ENCODE measurements at places on chromosomes 1 and 21.

- no peak for DNase-seq
These were observed 5.9 kb upstream of the BCAR3 start for GRCh38 chr1:93687542-93687941.

DNA sequence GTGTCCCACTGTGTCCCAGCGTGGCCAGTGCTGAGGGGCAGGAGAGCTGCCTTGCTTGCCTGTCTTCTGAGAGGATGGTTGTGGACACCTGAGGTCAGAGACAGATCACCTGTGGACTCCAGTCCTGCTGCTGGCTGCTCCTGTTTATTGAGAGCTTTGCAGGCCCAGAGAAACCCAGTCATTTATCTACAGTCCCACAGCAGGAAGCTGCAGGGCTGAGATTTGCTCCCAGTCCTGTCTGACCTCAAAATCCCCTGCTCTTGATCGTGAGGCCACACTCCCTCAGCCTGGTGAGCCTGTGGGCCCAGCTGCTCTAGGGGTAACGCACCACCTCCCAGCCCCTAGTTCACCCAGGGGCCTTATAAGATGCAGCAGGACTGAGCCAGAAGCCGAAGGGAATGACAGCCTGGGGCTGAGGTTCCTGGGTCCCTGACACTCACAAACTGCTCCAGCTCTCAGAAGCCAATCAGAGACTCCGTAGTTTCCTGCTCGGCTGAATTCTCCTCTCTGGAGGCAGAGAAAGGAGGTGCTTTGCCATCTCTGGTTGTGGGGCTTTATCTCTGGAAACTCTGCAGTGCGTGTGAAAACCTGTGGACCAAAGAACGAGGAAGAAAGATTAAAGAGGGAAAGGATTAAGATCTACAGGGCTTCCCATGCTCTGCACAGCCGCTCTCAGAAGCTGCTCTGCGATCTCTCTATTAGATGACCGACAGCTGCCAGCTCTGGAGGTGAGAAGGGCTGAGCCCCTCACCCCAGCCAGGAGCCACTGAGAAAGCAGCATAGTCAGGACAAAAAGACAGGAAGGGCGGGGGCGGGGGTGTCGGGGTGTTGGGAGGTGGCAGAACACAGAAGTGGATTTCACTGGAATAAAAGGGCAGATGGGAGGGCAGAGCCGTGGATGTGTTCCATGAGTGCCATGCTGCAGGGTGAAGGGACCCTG is 39.1 kb downstream of the UBIAD1 start:
- no peak for DNase-seq

- no peak for DNase-seq
These were observed 11.3 kb upstream of the EPHA8 start for GRCh38 chr1:22552021-22552420.

DNA sequence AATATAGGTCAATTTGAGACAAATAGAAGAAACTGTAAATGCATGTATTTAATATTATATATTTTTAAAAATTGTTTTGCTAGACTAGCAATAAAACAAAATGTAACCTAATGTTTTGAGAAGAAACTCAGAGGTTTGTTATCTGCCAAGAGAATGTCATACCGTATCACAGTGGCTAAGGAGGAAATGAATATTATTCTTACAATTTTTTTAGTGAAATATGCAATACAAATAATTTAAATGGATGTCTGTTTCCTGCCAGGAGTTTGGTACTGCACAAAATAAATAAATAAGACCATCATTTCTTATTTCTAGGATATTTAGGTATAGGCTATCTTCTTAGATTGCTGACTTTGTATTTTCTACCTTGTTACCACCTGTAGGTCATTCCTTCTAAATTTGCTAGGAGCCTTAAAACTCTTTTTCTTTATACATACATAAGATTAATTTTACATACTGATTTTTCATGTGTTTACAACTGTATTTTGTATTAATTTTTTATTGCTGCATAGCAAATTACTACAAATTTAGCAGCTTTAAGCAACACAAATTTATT is 113.6 kb downstream of the NEK7 start:
- DNase-seq = no peak

- DNase-seq = no peak
These were observed 43.3 kb upstream of the TSHB start for GRCh38 chr1:114986286-114986685.

DNA sequence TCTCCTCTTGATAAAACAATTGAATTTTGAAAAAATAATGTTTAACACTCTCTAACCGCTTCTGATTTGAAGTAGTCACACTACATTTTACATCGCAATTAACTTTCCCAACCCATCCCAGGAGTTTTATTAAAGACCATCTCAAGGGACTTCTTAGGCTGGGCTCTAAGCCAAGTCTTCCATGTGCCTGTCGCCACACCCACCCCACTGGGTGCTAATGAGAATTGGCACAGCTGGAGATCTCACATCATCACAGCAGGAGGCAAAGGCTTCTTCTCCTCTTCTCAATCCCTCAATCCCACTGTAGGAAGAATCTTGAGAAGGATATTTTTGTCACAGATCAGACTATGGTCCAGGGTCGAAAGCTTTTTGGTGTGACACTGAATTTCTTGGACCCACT is 328.9 kb downstream of the NUF2 start:
- no peak for DNase-seq

- DNase-seq = no peak
These were observed 1.5 kb downstream of the KIRREL1 start for GRCh38 chr1:157994704-157995582.

DNA sequence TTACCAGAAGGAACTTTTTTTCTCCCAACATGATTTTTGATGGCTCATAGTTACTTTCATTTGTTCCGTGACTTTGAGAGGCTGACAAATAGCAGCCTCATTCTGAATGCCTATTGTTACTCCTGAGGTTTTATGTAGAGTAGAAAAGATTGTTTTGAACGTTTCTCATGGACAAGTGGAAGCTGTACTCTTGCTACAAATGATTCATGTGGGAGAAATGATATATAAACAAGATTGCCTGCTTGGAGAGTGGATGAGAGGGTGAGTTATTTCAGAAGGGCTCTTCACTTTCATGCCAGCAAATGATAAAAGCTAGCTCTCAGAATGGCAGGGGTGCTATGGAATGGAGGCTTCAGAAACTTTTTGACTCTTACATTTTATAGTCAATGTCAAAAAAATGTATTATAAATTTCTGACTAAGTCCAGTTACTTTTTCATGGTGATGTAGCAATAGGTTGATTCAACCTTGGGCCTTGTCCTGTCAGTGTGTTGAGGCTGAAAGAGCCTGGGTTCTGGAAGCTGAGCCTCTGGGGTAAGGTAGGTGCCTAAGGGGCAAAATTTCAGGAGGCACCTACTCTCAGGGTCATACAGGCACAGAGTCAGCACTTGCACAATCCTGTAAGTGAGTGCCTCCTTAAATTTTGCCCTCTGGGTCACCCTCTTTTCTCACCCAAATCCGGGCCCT is 19.4 kb downstream of the JUN start:
- DNase-seq = no peak

DNA sequence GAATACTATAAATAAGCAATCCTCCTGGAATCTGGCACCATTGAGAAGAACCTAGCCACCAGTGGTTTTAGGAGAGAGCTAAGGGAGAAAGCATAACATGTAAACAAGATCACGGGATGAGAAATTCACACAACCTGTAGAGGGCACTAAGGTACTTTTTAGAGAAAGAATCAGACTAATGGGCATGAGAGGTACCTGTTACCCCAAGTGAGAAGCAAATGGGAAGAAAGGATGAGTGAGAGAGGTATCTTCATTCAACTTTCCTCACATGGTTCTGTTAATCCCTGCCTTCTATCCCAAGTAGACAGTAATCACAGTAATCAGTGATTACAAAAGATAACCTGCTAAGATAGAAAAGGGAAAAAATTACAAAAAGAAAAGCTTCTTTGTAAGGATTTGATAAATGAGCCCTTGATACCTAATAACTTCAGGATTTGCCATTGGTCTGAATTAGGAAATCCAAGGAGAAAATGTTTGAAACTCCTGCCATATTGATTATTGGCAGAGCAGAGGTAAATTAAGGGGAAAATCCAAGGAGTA is 251.1 kb upstream of the ADGRL2 start:
- no peak for DNase-seq

DNA sequence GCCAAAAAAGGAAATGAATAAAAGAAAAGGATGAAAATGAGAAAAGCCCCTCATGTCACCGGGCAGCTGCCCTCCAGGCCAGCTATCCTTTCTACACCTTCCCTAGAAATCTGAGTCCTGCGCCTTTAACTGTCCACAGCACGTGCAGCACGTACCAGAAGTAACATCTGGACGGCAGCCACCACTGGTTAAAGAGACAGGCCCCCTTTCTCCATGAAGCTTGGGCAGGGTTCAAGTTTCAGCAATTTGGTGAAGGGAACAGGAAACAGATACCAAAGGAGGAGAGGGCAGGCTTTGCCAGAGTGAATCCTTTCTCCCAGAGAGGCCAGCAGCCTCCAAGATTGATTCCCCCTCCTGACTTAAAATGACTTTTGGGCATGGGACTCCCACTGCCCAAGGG is 3.6 kb upstream of the KIAA2013 start:
- DNase-seq = no peak

GRCh38 chr1:150895618-150896017 is 8.7 kb downstream of the CTXND2 start:
- no peak for DNase-seq
